ENCODE measurements at places on chromosomes 12 and 14.

GRCh38 chr12:58248599-58248998 is 307.2 kb downstream of the ATP23 start:
- no peak for DNase-seq

GRCh38 chr14:20578325-20578724 is 9.5 kb downstream of the RNASE11 start:
- DNase-seq: no peak

- no peak for DNase-seq
These were observed at the start of gene ACACB for GRCh38 chr12:109115758-109116610. TSS of gene ACACB (plus strand) at chr12:109116587. CDS start at chr12:109139406, 22,819 bp downstream.

GRCh38 chr12:31236998-31237637 is 88.8 kb downstream of the SINHCAF start:
- no peak for DNase-seq

DNA sequence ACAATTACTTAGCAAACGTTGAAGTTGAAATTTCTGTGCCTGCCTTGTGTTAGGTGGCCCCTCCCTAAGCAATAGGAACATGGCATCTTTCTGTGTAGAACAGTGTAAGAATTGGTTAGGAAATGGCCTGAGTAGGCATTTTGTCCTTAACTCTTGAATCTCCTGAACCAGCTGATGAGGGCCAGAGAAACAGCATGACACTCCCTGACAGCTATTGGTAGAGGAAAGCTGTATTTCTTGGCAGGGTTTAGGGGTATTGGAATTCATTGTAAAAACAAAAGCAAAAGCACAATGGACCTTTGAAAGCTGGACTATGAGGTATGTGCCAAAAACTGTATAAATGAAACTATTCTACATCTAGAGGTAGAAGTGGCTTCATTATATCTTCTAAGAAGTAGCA is 40.6 kb upstream of the LRTM2 start:
- no peak for DNase-seq

GRCh38 chr12:47891356-47891755 is 13.4 kb downstream of the VDR start:
- DNase-seq: no peak

DNA sequence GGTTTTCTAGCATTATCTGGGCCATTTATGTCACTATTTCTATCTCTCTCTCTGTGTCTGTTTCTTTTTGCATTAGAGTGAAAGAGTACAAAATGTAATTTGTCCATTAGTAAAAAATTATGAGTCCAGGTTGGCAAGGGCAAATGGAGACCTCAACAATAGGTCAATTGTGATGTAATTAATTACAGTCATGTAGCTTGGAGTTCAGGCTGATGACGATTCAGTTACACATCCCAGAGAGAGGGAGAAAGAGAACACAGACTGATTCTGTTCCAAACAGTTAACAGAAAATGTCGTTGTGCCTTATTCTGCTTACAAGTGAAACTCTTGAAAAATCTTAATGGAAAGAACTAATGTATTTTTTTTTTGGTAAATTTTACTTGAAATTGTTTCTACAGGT is 83.3 kb downstream of the ATXN7L3B start:
- DNase-seq: no peak

- DNase-seq: no peak
These were observed 19.6 kb downstream of the MORN3 start for GRCh38 chr12:121649819-121650353.

- no peak for DNase-seq
These were observed 50.0 kb downstream of the SSPN start for GRCh38 chr12:26245175-26245942.

GRCh38 chr12:47850153-47851084 is 30.7 kb upstream of the HDAC7 start:
- no peak for DNase-seq

GRCh38 chr14:58639842-58640484 is 2.2 kb downstream of the DACT1 start:
- DNase-seq: no peak

DNA sequence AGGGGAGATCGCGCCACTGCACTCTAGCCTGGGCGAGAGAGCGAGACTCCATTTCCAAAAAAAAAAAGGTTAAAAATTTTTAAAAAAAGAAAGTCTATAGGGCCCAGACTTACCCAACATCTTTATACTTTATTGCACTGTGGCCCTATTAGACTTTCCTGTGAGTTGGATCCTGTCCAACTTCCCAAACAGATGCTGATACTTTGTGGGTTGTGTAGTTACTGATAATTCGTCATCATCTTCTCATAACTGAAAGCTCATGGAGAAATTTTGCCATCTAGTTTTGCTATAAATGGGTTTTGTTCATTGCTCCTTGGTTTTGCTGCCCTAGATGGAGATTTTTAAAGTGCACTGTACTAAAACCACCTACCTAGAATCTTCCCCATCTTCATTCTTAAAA is 31.1 kb downstream of the APOBEC1 start:
- no peak for DNase-seq

DNA sequence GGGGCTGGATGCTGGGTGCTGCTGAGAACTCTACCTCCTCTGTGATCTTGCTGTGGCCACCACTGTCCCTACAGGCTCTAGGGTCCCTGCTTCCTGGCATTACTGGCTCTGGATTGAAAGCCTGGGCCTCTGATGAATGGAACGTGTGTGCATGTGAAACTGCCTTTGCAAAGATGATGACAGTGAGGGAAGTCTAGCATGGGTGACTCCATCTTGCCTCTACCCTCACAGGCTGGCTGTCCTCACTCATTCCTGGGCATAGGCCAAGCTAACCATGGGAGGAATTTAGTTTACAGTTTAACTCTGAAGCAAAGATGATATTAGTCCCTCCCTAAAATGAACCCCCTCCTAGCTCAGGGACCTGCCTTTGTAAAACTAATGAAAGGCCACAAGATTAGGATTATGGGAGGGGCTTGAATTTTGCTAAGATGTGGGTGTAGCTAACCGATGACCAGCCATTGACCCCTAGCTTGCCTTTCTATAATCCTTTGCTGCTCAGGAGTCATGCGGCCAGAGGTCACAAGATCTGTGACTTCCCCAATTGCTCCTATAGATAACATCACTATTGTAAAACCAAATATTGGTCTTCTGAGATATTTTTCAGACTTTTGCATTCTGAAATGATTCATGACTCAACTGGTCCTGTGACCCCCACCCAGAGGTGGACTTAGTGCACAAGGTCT is 2.2 kb upstream of the C1S start:
- no peak for DNase-seq

DNA sequence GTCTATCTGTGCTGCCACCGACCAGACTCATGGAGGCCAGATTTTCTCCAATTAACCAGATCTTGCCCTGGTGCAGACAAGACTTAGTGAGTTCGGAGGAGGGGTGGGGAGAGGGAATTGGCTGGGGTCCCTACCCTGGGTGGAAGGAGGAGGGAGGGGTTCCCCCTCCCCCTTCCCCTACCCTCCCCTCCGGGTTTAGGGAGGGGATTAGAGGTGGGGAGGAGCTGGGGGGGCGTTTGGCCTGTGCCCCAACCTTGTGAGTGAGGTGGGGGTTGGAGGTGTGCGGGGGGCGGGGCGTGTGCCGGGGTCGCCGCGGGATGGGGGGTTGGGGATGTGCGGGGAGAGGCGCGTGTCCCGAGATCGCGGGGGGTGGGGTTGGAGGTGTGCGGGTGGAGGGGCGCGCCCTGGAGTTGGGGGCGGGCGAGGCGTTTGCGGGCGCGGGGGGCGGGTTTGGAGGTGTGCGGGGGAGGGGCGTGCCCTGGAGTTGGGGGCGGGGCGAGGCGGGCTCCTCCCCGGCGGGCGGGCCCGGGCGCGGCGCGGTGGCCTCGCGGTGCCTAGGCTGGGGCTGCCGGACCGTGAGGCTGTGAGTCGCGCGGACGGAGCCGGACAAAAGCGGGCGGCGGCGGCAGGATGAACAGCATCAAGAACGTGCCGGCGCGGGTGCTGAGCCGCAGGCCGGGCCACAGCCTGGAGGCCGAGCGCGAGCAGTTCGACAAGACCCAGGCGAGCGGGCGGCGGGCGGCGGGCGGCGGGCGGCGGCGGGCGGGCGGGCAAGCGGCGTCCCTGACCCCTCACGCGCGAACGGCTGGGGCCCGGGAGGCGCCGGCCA is at the start of gene HIP1R:
TSS of gene HIP1R (plus strand) at position 537 of the 829 bp plus-strand sequence. CDS start at position 631, 94 bp downstream.
- peak; percentile 35 for DNase-seq

GRCh38 chr12:76158518-76159321 is 74.2 kb upstream of the NAP1L1 start:
- DNase-seq: peak; percentile 44

DNA sequence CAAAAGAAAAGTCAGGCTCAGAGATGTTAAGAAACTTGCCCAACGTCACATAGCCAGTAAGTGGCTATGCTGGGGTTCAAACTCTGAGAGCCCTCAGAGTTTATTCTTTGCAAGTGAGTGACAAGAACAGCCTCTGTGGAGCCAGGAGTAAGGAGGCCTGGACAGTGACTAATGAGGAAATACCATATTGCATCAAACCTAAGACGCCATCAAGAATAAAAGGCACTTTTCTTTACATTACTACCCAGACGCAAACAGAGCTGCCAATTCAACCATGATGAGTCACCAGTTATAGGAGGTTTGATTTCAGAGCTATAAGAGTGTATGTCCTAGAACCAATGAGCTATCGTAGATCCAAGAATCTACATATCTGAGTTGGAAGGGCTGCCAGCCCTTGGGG is 9.4 kb downstream of the TNFRSF1A start:
- DNase-seq: no peak

GRCh38 chr14:95155045-95155444 is 2.3 kb downstream of the DICER1 start:
- no peak for DNase-seq

GRCh38 chr14:99672506-99673304 is 11.4 kb upstream of the CYP46A1 start:
- no peak for DNase-seq

- no peak for DNase-seq
These were observed 156.7 kb downstream of the KIF26A start for GRCh38 chr14:104294983-104295680.

GRCh38 chr12:110531741-110532333 is 29.7 kb downstream of the RAD9B start:
- DNase-seq: no peak

GRCh38 chr14:61121355-61121787 is 140.3 kb downstream of the SLC38A6 start:
- DNase-seq: no peak

GRCh38 chr14:88904206-88904647 is 79.8 kb downstream of the TTC8 start:
- DNase-seq: no peak

DNA sequence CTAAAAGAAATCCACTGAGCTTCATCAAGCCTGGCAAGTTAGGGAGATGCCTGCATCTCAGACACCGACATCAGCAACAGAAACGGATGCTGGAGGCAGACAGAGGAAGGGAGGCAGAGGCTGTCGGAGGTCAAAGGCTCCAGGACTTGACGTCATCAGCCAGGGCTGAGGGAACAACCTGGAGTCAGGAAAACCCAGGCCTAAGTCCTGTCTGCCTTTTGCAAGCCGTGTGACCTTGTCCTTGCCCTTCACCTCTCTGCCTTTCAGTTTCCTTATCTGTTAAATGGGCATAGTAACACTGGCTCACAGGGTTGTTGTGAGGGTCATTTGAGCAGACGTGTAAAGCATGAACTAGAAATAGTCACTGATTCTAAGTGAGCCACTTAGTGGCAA is 194.2 kb downstream of the BCL11B start:
- no peak for DNase-seq

DNA sequence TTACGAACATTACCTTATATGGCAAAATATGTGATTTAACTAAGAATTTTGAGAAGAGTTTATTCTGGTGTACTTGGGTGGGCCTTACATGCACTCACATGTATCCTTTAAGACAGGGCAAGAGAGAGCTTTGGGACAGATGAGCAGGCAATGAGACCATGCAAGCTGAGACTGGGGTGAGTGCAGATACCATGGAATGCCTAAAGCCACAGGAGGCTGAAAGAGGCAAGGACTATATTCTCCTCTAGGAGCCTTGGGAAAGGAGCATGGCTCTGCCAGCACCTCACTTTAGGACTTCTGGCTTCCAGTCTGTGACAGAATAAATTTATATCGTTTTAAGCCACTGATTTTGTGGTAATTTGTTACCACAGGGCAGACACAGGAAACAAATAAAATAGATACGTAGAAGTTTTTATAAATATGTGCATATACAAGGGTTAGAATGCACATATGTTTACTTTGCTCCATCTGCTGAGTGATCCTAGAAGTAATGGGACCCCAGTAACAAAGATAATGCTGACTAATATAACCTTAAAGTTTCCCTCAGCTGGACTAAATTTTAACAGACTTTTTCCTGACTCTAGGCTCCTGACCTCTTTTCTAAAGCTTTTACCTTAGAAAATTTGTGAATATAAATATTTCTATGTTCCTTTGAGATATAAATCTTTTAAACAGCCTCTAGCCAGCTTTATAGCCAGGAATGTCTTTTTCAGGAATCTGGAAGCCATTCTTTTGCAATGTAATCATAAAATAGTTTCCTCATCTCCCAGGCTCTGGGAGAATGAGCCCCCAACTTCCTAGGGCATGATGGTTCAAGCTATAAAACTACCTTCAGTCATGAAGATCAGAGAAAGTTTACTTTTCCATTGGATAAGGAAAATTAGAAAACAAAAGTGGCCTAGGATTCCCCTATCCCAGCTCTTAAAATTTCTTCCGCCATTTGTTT is 216.8 kb downstream of the PPFIA2 start:
- no peak for DNase-seq

GRCh38 chr12:119005913-119006312 is 24.6 kb downstream of the SRRM4 start:
- DNase-seq: no peak

DNA sequence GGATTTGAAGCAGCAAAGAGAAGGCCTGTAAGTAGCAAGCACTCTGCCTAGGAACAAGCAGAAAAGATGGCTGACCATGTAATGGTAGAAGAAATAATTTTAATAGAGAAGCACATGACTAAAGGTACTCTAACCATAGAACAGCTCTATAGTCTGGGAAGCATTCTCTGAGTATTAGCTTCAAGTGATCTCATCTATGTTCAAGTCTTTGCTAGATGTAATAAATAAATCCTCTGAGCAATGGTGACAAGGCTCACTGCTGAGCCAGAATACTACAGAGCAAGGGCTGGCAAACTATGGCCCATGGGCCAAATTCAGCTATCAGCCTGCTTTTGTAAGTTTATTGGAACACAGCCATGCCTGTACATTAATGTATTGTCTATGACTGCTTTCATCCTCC is 84.8 kb downstream of the PEBP1 start:
- no peak for DNase-seq

- DNase-seq: no peak
These were observed 23.2 kb upstream of the LYZ start for GRCh38 chr12:69324797-69325466.

DNA sequence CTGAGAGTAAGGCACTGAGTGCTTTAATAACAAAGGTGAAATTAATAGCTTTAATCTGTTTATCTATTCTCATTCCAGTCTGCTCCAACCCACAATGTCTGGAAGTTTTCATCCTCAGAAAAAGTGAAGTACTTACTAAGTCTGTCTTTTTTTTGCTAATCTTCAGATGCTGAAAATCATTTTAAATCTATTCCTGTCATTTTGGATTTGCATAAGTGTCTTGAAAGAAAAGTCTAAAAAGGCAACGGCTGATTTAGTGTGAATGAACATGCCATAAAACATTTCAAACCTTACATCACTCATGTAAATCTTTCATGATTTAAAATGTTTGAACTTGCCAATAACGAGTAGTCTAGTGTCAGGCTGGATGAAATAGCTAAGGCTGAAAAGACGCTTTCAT is 685.6 kb downstream of the RPS29 start:
- DNase-seq: no peak

All from stimulated activated CD8-positive, alpha-beta memory T cell treated with anti-CD3 and anti-CD28 coated beads, Interleukin-15, amount 100 ng/mL, for 24 hours (primary cell).